ENCODE measurements at places on chromosomes 2 and 18.

- DNase-seq = no peak
Observed at GRCh38 chr18:40079786-40080185, 1875.2 kb upstream of the PIK3C3 start.

- no peak for DNase-seq
Observed at GRCh38 chr2:101921319-101921952, 70.3 kb upstream of the IL1R2 start.

GRCh38 chr18:62509779-62510178 lies 13.0 kb upstream of the ZCCHC2 start:
- DNase-seq = no peak

DNA sequence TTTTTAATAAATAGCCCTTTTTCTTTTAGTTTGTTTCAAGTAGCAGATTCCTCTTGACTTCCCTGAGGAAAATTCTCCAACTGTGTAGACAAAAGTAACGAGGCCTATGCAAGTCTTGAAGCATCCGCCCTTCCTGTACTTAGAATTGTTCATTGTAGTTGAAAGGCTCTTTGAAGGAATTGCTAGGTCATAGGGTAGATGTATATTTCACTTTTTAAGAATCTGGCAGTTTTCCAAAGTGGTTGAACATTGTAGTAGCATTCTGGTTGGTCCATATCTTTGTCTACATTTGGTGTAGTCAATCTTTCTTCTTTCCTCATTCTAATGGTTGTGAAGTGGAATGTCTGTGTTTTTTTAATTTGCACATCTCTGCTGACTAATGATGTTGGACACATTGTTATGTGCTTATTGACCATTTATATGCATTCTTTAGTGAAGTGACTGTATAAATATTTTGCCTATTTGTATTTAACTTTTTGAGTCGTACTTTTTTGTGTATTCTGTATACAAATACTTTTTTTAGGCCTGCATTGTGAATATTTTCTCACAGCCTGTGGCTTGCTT lies 5.6 kb upstream of the SERPINB11 start:
- no peak for DNase-seq

GRCh38 chr18:57644540-57644939 lies 22.9 kb upstream of the NARS1 start:
- no peak for DNase-seq

GRCh38 chr18:48334845-48335244 lies 74.3 kb downstream of the ZBTB7C start:
- no peak for DNase-seq

DNA sequence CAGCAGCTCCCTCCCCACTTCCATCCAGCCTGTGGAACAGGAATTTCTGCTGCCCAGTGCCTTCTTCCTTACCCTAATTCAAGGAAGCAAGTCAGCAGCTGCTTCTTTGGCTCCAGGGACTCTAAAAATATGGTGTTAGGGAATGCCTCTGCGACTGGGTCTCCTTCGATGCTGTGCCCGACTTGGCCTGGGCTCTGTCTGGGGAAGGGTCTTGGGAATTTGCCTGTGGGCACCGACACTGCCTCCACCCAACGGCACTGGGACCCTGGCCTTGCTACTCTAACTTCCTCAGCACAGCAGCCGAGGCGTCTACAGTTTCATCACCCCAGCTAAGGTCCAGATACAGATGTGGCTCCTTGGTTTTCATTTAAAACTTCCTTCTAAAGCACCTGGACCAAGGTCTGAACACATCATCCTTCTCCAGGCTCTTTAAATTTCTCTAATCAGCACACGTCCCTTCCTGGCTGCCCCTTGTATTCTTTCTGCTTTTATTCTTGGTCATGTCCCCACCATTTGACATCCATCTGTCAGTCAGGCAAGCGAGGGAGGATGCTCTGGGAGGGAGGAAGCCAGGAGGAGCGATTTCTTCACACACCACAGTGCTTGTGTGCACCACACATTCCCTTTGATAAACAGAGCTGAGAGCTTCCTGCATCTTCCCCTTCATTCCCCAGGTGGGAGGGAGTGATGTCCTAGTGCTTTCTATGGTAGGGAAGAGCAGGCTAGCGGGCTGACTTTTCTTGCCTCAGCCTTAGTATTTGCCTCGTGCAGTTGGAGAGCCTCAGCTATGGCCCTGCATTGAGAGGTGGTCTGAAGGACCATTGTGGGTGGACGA lies 6.8 kb downstream of the LBH start:
- DNase-seq = no peak

- DNase-seq = no peak
Observed at GRCh38 chr18:23258566-23259469, 123.5 kb downstream of the CABLES1 start.

DNA sequence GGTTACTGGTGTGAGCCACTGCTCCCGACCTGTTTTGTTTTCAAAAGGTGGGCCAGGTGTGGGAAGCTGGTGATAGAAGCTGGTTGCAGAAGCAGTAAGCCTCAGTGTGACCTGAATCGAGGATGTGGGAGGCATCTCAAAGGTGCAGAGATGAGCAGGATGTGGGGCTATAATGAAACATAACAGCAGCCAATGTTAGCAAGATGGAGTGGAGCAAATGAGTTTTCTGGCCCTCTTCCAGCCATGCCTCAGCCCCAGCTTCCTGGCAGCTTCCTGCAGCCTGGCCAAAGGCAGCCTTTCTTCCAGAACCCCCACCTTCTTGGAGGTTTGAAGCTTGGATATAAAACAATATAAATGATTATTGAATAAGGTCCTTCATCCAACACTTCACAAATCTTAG lies 184.8 kb downstream of the NCK2 start:
- no peak for DNase-seq

DNA sequence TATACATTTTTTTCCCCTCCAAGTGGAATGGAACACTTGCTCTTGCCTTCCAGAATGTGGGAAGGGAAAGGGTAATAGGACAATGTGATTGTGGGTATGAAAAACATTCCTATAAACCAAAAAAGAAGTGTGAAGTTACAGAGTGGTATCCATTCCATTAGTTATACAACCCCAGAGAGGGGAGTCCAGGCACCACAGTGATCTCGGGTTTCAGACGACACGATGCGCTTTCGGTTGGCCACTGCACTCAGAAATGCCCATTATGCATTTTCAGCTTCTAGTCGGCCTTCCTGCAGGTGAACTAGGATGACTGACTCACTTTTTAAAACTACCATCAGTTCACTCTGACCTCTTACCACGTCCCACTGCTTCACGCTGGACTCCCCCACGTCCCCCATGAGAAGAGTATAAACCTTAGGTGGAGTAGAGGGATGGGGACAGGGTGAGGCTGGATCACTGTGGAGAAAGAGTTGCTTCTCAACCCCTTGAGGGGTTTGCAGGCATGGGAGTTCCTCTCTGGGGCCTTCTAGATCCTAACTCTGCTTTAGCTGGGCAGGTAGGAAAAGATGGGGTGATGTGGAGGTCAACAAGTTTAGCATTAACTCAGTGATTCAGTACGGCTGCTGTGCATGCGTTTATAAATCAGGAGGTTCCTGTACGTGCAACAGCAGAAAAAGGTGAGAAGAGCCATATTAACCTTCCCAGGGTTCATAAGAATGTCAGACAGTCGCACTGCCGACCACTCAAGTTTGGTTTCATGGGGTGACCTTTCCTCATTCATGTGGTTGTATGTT lies 50.5 kb downstream of the ZNF532 start:
- DNase-seq = no peak

DNA sequence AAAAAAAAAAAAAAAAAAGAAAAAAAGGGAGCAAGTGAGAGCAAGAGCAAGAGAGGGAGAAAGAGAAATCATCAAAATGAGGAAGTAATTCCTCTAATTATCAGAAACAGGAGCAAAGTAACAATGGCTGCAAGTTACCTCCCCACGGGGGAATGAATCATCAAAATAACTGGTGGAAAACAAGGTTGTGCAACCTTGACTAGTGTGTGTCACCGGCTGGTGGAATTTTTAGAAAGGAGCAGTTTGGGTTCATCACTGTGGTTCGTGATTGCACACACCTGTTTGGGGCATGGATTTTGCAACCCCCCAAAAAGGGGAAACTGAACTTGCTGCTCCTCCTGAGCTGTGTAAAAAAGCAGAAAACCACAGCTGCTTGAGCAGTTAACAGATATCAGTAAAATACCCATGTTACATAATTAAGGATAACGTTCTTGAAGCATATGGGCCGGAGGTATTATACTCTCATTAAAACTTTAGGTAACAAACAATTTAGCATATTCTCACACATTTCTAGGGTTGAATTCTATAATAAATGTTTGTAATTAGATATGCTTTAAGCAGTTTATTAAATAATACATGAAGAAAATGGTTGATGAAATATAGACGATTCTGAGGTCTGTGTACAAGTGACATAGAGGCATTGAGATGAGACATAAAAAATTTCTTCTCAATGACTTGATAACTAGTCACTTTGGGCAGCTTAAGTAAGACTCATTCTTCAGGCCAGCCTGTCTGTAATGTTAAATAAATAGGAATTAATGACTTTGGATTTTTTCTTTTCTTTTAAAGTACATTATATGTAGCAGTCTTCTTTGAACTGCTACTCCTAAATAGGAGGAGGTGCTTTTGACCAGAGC lies 184.2 kb upstream of the ZEB2 start:
- no peak for DNase-seq

- DNase-seq = no peak
Observed at GRCh38 chr2:207505728-207506127, 24.0 kb upstream of the CREB1 start.

DNA sequence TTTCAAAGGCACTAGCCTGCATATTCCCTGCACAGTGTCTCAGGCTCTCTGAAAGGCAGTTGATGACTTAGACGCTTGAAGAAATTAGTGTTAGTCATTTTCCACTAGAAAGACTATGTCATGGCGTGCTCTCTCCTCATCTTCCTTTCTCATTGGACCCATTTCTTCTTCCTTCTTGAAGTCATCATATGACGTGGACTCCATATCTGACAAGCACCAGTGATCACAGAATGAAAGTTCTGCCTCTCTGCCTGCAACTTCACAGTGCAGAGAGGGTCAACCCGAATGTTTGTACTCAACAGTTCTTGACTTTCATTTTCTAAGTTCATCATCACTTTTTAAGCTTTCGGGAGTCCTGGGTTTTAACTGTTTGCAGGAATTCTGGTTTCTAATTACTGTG lies 63.7 kb upstream of the CYRIA start:
- no peak for DNase-seq

DNA sequence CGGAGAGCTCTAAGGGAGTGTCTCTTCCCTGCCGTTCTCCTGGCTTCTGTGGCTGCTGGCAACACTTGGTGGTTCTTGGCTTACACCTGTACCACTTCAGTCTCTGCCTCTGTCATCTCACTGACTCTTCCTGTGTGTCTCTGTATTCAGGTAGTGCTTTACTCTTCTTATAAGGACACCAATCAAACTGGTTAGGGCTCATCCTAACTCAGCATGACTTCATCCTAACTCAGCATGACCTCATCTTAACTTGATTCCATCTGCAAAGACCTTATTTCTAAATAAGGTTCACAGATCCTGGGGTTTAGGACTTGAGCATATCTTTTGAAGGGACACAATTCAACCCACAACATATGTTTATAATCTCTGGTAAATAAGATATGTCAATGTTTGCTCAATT lies 51.6 kb upstream of the DSEL start:
- no peak for DNase-seq

GRCh38 chr18:40243607-40244006 lies 1711.4 kb upstream of the PIK3C3 start:
- DNase-seq = no peak

DNA sequence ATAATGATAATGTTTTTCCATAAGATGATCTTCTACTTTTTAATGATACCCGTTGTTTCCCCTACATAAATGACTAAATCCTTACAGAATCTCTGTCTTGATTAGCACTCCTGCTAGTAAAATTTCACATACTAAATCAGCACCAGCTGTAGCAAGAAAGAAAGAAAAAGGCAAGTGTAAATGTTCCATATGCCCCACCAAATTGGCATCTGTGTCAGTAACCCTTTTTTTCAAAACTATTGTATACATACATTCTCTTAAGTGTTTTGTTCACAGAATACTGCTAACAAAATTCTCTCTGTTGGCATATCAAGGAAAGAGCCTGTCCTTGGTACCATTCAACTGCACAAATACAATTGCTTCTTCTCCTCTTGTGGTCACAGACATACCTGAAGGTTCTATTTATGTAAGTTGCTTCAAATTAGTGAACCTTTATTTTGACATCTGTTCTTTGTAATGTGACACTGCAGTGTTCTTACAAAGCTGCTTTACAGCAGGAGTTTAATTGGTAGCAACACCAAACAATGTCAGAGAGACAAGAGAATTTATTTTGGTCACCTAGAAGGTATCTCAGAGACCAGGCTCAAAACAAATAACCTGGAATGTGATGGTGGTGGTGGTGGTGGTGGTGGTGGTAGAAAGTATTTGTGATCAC lies 641.9 kb downstream of the ZEB2 start:
- DNase-seq = no peak

DNA sequence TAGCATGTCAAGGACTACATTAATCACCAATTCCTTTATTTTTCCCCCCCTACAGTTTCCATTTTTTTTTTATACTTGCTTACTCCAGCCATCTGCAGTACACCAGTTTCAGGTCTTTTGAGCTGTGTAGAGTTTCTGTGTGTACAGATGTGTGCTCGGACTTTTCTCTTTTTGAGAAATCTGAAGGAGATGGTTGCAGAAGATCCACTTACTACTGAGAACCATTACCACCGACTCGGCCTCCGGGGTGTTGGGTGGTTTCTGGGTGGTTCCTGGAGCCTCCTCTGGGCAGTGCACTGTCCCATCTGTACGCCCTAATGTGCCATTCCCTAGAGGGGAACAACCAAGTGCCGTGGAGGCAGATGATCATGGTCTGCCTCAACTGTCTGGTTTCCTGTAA lies 15.4 kb upstream of the LYPD6B start:
- no peak for DNase-seq

- no peak for DNase-seq
Observed at GRCh38 chr2:219643084-219643473, 15.6 kb downstream of the SLC4A3 start.

- DNase-seq = no peak
Observed at GRCh38 chr2:70714141-70714905, 53.7 kb downstream of the ADD2 start.

DNA sequence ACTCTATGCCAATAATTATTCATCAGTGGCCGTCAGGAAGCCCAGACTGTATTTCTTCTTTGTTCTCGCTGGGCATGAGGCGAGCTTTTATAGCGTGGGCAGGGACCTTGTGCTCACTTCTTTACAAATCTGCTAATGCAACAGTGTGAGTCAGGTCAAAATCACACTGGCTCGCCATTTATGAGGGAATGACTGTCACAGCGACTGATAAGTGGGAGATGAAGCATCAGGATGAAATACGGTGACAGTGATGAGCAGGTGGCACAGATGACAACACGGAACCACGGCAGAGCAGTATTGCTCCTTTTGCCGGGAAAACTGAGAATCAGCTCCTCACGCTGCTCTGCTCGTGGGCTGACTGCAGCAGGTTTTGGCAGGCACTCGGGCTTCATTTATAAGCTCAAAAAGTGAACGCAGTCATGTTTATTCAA lies 20.5 kb downstream of the TYMS start:
- DNase-seq = no peak

GRCh38 chr2:96247009-96247408 lies 18.8 kb downstream of the TMEM127 start:
- DNase-seq = no peak

- DNase-seq = no peak
Observed at GRCh38 chr2:182372661-182373060, 54.2 kb downstream of the PDE1A start.

GRCh38 chr2:60806595-60806987 lies 50.5 kb downstream of the PAPOLG start:
- no peak for DNase-seq

- no peak for DNase-seq
Observed at GRCh38 chr2:238835726-238836301, 12.1 kb upstream of the TWIST2 start.

Data from stimulated activated CD4-positive, alpha-beta T cell treated with anti-CD3 and anti-CD28 coated beads, TNF-alpha, amount 100 ng/mL, for 4 hours (primary cell).